MV-4-11 (cell line): ENCODE measurements at places on chromosomes 7 and 10.

DNA sequence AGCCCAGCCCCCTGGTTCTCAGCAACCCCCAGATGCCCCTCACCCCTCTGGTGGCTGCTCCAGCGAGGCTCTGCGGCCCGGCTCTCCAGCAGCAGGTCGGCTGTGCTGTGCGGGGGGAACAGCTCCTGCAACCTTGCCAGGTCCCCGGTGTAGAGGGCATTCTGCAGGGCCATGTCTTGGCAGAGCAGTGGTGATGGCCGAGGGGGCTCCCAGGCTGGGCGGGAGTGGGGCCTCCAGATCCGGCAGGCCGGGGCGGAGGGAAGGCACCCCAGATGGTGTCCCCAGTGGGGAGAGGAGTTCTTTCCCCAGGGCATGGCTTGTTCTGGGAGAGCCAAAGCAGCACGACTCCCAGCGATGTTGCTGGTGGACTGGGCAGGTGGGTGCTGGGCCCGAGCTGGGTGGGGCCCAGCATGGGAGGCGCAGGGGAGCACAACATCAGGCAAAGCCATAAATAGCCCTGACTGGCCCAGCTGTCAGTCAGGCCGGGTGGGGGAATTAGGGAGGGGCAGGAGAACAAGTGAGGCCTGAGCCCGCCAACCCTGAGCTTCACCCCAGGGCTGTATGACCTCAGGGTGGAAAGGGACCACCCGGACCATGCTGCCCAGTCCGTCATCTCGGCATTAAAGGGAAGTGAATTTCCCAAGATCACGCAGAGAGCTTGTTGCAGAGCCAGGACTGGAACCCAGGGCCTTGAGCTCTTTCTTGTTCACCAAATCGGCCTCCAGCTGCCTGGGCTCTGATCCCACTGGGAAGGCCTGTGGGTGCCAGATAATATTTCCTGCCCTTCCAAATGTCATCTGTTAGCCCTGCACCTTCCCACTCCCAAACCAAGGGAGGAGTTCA, 580 bp upstream of the ASB10 start:
- DNase-seq: no peak

GRCh38 chr10:85537561-85537960, 829.0 kb downstream of the GRID1 start:
- no peak for DNase-seq

GRCh38 chr10:77504196-77504872, 133.3 kb downstream of the KCNMA1 start:
- DNase-seq: no peak

DNA sequence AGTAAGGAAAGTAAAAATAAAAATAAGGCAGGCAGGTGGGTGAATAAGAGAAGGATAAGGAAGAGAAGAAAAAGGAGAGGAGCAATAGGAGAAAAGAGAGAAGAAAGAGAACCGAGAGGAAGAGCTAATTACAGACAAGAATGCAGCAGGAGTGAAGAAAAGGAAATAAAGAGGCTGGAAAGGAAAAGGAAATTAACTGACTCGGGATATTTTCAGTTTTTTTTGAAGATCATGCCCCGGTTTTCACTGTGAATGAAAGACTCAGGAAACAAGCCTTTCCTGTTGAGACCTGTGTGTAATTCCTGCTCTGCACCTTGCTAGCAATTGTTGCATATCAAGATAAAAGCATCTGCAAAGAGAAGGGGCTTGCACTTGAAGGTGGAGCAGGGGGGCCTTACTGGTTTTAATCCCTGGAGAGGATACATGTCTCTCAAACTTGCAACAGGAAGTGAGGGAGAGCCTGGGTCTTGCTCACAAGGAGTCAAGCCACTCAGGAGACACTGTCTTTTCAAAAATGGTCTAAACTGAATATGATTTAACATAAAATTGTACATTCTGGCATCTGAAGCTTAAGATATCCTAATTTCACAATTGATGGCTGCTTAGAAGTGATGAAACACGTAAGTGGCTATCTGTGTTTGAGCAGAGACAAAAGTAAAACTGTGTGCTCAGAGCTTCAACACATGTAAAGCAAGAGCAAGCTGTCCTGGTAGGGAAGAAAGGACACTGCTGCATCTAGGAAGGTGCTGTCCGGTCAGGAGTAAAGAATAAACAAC, 157.6 kb downstream of the FAM107B start:
- peak; percentile 66 for DNase-seq

DNA sequence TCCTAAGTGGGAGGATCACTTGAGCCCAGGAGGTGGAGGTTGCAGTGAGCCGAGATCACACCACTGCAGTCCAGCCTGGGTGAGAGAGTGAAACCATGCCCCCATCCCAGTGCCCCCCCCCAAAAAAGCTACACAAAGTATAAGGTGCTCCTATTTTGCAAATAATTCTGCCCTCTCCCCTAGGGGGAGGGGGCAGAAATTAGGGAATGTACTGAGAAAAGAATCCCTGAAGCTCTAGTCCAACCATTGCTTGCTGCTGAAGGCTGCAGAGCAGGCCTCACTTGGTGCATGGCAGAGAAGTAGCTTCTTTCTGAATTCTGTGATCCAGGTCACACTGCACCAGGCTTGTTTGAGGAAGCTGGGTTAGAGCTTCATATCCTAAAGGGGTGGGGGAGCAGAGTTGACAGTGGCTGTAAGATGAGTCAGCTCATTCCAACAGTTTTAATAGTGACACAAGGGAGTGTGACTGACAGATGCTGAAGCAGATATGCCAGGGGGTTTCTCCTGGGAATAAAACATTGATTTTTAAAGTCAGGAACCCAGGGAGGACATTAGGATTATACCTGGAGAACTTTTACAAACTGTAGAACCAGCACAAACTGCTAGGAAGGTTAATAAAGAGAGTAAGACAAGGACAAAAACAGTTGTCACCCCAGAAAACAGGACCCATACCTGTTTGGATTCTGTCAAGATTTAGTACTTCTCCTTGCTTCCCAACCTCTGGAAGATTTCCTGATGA, 32.8 kb upstream of the STRIP2 start:
- DNase-seq: peak; percentile 77

- DNase-seq: peak; percentile 42
Observed at GRCh38 chr7:113521468-113521867, 397.3 kb downstream of the PPP1R3A start.

DNA sequence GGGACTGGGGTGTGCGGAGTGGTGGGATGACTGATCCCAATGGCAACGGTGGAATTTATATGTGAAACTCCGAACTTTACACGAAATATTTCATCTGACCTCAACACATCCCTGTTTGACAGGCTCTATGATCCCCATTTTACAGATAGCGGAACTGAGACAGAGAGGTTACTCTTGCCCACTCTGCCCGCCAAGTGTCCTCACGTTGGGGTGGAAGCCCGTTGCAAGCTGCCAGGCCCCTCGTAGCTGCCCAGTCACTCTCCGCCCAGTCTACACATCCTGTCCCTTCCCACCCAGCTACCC, 397 bp upstream of the NFE2L3 start:
- peak; percentile 76 for DNase-seq

- peak; percentile 53 for DNase-seq
Observed at GRCh38 chr7:37916673-37917660, at the start of gene SFRP4. SFRP4 (minus strand) TSS chr7:37916817; CDS start chr7:37916537, 280 bp downstream.

DNA sequence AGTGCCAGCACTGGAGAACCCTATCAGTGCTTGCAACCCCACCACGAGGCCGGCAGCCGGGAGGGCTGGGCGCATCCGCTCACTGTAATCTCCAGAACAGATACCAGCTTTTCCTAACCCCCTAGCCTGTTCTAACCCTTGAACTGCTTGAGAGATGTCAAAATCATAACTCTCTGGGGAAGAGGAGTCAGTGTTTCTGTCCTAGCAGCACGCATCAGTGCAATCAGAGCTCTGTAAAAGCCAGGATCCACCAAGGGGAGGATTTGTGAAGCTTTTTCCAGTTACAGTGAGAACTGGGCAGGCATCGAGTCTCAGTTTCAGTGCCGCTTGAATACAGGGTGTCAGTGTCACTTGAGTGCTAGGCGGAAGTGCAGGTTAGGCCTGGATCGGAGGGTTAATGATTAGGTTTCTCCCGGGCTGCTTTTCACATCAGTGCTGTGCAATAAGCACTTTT, 104.5 kb upstream of the INSYN2A start:
- DNase-seq: no peak

DNA sequence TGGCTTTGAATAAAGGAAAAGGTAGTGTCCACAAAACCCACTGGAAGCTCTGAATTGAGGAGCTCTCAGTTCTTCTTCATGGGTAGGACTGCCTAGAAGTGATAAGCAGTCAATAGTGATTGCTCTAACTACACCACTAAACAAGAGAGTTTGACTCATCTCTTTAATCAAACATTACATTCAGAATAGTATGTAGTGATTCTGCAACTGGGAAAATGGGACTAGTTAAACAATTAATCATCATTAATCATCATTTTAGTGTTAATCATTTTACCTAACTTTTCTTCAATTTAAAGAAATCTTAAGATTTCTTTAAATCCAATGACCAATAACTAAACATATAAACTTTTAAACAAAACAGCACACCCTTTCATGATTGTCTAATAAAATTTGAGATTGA, 484.0 kb upstream of the FZD8 start:
- DNase-seq: no peak

GRCh38 chr10:36451391-36451970, 673.9 kb upstream of the ANKRD30A start:
- no peak for DNase-seq

DNA sequence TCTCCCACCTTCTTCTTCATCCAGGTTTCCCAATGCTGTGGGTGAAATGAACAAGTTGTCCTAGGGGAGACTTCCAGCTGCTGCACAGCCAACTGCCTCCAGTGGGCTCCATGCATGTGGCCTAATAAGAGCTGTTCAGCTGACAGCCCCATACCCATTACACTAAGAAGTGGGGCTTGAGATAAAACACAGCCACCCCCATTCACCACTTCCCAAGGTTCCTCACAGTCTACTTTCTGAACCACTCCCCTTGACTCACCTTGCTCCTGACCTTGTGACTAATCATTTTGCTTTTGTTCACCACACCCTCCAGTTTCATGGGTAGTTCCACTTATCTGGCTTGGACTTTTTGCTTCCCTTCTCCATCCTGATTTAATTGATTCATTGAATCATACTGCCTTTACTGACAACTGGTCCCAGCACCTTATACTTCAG, 119.3 kb downstream of the CABCOCO1 start:
- no peak for DNase-seq

DNA sequence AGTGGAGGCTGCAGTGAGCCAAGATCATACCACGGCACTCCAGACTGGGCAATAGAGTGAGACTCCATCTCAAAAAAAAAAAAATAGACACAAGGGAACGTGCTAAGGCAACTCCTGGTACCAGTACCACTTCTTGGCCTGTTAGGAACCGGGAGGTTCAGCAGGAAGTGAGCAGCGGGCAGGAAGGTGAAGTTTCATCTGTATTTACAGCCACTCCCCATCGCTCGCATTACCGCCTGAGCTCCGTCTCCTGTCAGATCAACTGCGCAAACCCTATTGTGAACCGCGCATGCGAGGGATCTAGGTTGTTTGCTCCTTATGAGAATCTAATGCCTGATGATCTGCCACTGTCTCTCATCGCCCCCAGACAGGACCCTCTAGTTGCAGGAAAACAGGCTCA, 69.9 kb upstream of the FOXK1 start:
- DNase-seq: no peak

GRCh38 chr10:97024168-97025073, 161.3 kb downstream of the SLIT1 start:
- no peak for DNase-seq

GRCh38 chr7:143325240-143325639, 9.3 kb downstream of the CLCN1 start:
- DNase-seq: no peak

GRCh38 chr10:120578134-120578533, 121.1 kb downstream of the PLPP4 start:
- no peak for DNase-seq

- DNase-seq: no peak
Observed at GRCh38 chr10:80449520-80449919, 4.6 kb upstream of the TSPAN14 start.
